ENCODE measurements at places on chromosomes 5 and 9.

GRCh38 chr9:88197016-88197415 is 58.7 kb upstream of the SPATA31C2 start:
- no peak for DNase-seq

DNA sequence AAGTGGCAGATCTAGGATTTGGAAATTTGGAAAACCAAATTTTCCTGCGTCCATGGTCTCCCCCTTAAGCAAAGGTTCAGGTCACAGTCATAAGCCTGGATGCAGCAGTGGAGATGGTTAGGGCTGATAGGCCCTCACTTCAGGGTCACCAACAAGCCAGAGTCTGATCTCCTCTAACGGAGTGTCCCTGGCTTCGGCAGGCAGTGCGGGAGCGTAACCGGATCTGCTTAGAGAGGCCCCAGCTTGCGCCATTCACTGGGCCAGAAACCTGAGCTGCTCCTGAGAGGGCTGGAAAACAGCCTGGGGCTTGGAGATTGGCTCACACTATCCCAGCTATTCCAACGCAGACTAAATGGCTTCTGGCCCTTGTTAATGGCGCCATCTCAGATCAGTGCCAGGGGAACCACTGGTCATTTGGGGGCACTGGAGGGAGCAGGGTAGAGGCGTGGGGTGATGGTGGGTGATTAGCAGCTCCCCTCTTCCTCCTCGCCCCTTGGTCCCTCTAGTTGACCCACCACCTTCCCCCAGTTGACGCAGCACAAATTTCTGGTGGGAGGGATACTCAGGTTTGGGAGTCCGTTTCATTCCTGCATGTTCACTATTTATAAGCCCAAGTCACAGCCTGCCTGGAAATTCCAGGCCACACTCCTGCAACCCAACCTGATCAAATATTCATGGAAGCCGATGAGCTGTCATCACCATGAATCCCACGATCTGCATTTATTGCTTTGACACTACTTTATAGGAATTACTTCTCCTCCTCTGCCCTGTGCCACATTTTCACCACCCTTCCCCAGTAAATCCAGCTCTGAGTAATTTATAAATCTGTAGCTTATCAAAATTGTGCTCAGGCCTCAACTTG is 134.6 kb upstream of the CPEB4 start:
- DNase-seq = peak; percentile 47

DNA sequence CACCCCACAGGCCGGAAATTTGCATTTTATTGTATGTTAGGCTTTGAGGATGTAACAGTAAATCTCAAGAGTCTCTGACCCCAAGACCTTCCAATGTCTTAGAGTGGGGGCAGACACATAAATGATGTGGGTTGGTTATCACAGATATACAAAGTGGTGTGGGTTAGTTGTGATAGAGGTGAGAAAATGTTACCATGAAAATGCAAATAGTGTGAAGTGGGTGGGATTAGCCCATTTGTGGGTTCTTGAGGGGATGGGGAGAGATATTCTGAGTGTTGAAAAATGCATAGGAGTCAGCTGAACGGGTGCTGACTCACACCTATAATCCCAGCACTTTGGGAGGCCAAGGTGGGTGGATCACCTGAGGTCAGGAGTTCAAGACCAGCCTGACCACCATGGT is 7.9 kb upstream of the RNF145 start:
- DNase-seq = no peak

- DNase-seq = no peak
Measured at GRCh38 chr5:53997736-53998627, 312.4 kb downstream of the ARL15 start.

DNA sequence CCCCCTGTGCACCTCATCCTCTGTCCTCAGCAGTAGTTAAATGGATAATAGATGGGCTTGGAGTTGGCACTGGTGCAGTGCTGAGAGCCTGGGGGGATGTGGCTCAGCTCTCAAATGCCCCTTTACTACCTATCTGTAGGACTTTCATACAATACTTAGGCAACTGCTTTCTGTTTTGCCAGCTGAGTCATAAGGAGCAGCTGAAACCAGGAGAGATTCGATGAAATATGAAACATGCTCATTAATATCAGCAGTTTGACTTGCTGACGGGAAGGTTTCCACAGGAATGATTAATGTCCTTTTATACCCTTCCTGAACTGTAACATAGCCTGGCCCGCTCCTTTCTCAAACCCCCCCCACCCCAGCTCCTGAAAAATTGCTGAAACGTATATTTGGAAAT is 142.6 kb downstream of the SAXO1 start:
- peak; percentile 62 for DNase-seq

DNA sequence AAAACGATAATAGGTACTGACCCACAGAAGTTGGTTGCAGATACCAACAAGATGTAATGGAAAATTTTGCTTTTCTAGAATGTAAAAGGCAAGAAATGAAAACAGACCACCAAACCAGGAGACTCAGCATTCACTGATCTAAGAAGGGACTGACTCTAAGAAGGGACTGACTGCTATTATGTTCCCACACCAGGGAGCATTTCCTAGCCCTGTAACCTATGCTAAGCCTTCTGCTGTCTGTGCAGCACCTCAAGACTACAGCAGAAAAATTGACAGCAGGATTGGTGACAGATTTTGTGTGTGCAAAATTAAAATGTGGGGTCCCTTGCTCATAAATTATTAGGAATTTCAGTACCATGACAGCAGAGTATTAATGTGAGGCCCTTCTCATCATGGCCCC is 154.8 kb downstream of the GABRB2 start:
- no peak for DNase-seq
